ENCODE measurements at places on chromosomes 1 and 21.
A peak's percentile ranks its signal among the peaks of the same experiment; 100 is the strongest.

DNA sequence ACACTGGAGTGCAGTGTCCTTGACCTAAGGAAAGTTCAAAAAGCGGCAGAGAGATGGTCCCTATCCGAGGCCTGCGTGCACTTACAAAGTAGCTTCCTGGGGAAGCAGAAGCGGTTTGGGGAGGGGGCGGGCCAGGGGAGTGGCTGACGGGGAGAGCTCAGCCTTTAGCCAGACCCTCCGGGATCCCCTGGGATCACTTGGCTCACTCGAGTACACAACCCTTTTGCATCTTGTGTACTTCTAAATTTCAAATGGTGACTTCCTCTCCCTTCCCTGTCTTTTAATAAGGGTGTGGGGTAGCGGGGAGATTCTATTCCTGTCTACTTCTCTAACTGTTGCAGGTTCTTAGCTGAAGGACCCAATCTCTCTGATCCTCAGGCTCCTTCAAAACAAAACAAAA is 18.1 kb upstream of the SNX27 start:
- peak; percentile 30 for DNase-seq

GRCh38 chr1:112388436-112388835 is 7.6 kb upstream of the CTTNBP2NL start:
- no peak for DNase-seq

GRCh38 chr1:202361701-202362100 is 13.2 kb downstream of the PPP1R12B start:
- DNase-seq: no peak

DNA sequence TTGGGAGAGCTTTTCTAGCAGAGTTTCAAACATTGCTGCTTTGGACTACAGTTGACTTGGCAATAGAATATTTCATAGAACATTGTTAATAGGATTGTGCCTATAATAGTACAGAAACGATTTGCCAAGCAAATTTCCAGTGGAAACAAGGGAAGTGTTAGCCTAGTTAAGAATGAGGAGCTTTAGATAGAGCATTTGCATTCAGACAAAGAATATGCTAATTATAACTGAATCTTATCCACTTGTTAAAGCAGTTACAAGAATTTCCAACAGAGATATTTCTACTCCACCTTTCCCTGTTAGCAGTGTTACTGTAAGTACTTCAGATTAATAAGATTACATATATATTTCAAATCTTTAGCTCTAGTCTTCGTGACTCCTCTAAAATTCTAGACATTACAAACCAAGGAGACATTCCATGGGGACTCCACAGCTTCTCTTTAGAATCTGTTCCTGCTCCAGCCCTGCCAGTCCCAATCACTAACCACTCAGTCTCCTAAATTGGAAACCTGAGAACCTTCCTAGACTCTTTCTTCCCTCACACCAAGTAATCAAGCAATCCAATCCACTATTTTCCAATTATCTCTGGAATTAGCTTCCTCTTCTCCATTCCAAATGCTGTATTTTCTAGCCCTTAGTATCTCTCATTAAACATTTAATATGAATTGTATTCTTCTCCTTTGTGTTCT is 141.8 kb upstream of the PBX1 start:
- no peak for DNase-seq

DNA sequence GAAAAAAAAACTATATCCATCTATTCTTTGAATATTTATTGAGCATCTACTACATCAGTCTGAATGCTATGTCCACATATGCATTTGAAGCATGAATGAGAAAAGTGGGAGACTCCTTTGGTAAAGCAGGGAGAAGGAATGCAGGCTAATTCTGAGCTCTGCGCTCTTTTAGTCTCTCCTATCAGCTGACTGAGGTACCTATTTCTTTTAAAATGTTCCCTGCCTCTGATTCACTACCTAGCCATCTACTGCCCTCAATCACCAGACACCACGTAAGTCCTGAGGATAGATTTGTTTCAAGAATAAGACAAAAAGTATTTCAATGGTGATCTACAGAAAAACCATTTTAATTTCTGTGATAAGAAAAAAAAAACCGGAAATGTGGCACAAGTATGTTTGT is 3.8 kb upstream of the RGS13 start:
- no peak for DNase-seq

DNA sequence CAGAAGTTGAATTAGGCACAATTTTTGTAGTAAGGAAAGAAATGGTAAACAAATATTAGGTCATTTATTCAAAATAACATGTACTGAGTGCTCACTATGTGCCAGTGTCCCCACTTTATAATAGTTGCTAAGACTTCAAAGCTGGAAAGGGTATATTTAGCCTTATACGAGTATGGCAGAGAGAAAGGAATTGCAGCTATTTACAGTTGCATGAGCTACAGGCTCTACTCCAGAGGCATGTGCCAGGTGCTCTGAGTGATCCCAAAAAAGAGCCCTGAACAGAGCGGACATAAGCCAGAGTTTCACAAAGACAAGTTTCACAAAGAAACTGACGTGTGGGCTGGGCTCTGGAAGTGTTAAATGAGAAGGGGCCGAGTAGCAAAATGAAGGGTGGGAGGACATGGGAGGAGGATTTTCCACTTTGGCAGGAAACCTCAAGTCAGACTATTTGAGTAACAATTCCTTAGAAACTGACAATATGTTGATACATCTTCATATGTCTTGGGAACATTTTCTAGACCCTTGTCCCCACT is 40.9 kb downstream of the FASLG start:
- DNase-seq: no peak

DNA sequence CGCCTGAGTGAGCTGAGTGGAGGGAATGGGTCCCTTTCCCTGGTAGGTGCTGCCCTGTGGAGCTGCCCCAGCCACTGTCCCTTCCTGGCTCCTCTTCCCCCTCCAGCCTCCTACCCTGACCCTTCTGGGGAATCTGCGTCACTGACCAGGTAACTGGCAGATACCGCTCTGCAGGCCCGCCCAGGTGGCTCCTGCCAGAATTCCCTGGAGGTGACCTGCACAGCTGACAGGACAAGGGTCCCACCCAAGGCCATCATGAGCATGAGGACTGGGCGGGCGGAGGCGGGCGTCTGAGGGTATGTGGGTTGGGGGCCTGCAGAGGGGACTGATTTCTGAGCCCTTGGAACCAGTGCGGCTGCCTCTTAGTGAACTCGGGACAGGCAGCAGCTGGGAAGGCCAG is 32.5 kb downstream of the DHRS3 start:
- DNase-seq: no peak
